ENCODE measurements at places on chromosomes 1 and 21.

GRCh38 chr21:32993894-32994293 lies 31.8 kb upstream of the OLIG2 start:
- no peak for DNase-seq

- DNase-seq, result no peak
These were observed 83.1 kb downstream of the FMN2 start for GRCh38 chr1:240174734-240175133.

DNA sequence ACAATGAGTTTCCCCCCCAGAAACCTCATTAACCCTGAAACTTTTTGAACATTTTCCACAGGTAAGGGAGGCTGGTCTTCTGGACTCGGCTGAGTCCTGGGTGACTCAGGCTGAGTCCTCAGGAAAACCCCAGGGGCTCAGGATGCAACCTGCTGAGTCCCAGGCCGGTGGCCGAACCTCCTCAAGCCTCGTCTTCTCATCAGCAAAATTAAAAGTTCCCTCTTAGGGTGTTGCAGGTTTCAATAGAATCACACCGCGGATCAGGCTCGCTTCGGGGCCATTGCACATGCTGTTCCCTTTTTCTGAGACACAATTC lies 35.0 kb upstream of the GRHL3 start:
- no peak for DNase-seq

DNA sequence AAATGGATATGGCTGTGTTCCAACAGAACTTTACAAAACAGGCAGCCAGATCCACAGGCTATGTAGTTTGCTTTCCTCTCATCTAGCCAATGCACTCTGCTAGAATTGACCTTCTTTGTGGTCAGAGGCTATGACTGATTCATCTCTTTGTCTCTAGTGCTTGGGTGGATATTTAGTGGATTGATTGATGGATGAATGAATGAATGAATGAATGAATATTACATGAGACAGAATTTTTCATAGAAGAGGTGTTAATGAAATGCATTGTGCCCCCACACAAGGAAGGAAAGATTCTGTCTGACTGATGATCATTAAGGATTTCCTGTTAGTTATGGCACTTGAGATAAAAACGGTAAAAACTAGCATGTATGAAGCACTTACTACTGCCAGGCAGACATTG lies 50.5 kb upstream of the ZYG11A start:
- no peak for DNase-seq

DNA sequence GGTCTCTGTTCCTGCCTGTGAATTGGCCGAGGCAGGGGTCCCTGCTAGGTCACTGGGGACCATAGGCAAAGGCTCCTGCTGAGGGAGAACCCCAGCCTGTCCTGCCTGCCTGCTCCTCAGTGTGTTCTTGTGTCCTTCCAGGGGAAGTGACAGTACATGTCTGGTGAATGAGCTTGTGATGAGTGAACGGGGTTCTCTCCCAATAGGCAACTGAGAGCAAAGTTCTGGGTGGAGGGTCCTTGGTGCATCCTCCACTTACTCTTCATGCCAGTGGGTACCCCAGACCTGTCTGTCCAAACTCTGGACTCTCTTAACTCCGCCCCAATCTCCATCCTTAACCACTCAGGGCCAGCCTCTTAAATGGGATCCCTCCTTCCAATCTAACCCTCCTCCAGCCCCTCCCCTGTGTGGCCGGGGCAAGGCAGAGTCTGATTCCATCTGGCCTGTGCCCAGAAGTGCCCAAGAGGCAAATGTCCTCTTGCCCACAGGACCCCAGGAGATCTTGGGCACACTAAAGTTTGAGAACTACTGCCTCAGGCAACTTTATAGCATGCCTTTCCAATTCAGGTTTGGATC lies 2.0 kb downstream of the XKR8 start:
- no peak for DNase-seq

- no peak for DNase-seq
These were observed 140.2 kb upstream of the RUNX1 start for GRCh38 chr21:35189077-35189863.

GRCh38 chr1:104726917-104727316 lies 977.2 kb downstream of the AMY1C start:
- no peak for DNase-seq

- no peak for DNase-seq
These were observed 7.7 kb upstream of the TCP10L start for GRCh38 chr21:32592929-32593502.

All from Caki2 (cell line).